Kasumi-1 (cell line): ENCODE measurements at places on chromosomes 13 and 19.

- DNase-seq = no peak
Measured at GRCh38 chr13:44523146-44524015, 52.7 kb downstream of the TSC22D1 start.

GRCh38 chr13:37123337-37123736 is 17.9 kb upstream of the CSNK1A1L start:
- DNase-seq = no peak

GRCh38 chr13:20721454-20722357 is 18.2 kb downstream of the IL17D start:
- peak; percentile 35 for DNase-seq

DNA sequence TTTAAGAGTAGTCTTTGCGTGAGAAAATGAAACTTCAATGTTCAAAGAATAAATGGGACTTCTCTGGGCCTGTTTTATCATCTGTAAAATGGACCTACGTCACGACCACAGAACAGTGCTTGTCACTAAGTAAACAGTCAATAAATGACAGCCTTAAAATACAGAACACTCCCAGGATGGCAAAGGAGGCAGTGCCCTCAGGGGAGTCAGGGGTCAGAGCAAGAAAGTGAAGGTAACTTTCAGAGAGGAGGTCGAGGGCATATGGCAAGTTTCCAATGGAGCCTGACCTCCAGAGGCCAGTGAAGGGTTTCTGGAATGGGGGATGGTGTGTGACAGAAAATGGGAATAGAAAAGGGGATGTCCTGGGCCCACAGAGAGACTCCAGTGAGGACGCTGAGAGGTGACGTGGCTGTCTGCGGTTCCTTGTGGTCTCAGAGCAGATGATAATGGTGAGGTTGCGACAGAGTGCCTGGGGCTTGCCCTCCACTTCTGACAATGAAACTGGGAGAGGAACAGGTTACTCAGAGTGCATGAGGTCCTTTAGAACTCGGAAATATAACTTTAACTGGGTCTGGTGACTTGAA is 91.8 kb downstream of the UBL3 start:
- peak; percentile 63 for DNase-seq

DNA sequence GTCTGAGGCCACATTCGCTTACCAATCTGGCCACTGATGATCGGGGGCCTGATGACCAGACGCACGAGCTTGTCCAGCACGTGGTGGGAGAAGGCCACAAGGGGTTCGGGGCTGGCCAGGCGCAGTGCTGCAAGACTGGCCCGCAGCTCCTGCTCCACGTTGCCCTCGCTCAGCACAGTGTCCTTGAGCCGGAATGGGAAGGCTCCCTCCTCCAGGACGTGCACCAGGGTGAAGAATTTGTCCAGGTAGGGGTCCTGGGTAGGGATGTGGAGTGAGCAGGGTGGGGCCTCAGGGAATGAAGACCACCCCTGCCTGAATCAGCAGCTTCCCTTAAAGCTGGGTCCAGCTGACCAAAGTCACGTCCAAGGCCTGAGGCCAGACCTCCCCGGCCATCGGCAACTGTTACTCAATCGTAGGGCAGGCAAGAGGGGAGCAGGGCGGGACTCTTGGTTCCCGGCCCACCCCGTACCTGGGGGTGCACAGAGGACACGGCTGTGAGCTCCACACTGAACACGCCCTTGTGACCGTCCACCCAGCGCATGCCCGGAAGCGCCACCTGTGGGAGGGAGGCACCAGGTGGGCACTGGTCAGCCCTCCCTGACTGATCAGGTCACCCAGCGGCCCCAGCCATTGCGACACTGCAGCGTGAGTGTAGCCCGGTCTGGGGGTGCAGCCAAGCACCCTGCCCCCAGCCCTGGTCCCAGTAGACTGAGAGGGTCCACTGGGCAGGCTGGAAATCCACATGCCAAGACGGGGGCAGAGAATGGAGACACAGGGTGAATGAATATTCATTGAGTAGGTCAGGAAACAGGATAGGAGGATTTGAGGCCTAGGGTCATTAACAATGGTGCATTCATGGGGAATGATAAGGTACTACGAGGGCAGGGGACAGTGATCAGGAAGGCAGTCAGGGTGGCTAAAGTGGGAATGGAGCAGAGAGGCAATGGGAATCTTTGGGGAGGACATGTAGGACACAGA is 2.8 kb upstream of the ANGPTL8 start:
- DNase-seq = no peak

GRCh38 chr19:7870571-7871436 is 3.4 kb downstream of the PRR36 start:
- peak; percentile 87 for DNase-seq

DNA sequence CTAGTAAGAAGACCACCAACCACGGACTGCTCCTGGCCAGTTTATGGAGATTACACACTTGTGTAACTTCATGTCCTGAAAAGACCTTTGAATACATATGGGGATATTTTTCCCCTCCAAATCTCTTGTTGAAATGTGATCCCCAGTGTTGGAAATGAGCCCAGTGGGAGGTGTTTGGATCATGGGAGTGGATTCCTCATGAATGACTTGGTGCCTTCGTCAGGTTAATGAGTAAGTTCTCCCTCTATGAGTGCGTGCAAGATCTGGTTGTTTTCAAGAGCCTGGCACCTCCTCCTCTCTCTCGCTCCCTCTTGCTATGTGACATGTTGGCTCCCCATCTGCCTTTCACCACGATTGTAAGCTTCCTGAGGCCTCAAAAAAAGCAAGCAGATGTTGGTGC is 769.0 kb upstream of the SLITRK1 start:
- no peak for DNase-seq

- DNase-seq = peak; percentile 81
Measured at GRCh38 chr13:46288570-46289259, 77.0 kb downstream of the LRRC63 start.

DNA sequence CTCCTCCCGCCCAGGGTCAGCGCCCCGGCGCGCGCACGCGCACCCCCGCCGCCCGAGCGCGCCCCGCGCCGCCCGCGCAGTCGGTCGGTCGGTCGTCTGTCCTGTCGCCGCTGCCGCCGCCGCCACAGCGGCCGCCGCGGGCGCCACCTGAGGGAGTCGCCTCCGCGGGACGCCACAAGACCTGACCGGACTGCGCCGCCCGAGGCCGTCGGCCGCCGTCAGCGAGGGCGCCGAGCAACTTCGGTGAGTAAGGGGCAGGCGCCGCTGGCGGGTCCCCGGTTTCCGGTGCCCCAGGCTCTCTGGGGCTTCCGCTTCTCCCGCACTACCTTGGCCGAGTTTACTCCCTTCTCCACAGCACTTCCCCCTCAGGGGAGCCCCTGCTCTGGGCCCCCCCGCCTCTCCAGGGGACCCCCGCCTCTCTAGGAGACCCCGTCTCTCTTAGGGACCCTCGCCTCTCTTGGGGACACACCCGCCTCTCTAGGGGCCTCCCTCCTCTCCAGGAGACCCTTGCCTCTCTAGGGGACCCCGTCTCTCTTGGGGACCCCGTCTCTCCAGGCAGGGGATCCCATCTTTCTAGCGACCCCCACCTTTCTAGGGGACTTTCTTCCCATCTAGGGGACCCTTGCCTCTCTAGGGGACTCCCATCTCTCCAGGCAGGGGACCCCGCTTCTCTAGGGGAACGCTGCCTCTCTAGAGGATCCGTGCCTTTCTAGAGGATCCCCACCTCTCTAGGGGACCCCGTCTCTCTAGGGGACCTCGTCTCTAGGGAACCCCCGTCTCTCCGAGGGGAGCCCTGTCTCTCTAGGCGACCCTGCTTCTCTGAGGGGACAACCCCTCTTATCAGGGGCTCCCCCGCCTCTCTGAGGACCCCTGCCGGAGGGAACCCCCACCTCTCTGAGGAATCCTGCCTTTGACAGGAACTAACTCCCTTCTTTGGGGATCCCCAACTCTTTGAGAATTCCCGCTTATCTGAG is 19.3 kb upstream of the GATAD2A start:
- peak; percentile 45 for DNase-seq

GRCh38 chr19:970695-971094 is 13.4 kb upstream of the WDR18 start:
- DNase-seq = peak; percentile 19

DNA sequence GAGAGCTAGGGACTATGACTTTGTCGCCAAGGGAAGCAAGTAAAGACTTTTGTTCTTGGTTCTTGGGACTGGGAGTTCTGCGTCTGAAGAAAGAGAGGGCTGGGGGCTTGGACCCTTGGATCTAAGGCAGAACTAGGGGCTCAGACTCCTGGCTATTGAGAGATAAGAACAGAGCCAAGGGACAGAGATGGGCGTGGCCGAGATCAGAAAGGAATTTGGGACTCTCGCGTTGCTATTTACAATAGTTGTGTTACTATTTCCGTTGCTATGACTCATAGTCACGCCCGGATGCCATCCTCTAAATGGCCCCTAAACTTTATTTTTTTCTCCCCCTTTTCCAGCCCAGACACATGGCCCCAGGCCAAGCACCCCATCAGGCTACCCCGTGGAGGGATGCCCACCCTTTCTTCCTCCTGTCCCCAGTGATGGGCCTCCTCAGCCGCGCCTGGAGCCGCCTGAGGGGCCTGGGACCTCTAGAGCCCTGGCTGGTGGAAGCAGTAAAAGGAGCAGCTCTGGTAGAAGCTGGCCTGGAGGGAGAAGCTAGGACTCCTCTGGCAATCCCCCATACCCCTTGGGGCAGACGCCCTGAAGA is 759 bp downstream of the PPP1R15A start:
- peak; percentile 89 for DNase-seq

DNA sequence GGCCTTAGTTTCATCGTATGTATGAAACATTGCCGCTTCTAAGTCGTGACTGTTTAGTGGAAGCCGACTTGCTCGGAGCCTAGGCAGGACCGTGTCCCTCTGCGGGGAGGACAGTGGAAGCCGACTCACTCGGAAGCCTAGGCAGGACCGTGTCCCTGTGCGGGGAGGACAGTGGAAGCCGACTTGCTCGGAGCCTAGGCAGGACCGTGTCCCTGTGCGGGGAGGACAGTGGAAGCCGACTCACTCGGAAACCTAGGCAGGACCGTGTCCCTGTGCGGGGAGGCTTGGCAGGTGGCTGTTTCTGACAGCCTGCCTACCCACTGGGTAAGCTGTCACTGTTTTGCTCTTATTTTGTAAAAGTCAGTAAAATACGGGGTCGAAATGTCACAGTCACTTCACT is 20.4 kb upstream of the DCUN1D2 start:
- DNase-seq = no peak

- DNase-seq = peak; percentile 74
Measured at GRCh38 chr19:46732966-46733689, 12.7 kb upstream of the FKRP start.

DNA sequence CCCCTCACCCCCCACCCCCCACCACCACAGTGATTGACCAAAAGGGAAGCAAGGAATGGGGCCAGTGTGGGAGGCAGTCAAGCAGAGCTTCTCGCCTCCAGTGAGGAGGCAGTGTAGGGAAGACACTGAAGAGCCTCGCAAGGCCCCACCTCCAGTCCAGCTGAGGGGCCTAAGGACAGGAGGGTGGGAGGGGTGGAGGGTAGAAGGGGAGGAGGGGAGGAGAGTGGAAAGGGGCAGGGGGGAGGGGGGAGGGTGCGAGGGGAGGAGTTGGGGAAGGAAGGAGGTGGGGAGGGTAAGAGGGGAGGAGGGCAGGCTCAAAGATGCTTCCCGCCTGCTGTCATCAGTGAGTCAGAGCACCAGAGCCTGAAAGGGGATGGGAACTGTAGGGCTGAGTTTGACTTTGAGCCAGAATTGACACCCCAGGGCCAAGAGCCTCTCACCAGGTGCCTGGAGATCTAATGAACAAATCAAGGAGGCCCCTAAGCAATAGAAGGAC is 786.2 kb downstream of the UQCRFS1 start:
- no peak for DNase-seq

GRCh38 chr13:21341637-21342422 is 117.3 kb downstream of the ZDHHC20 start:
- DNase-seq = no peak

DNA sequence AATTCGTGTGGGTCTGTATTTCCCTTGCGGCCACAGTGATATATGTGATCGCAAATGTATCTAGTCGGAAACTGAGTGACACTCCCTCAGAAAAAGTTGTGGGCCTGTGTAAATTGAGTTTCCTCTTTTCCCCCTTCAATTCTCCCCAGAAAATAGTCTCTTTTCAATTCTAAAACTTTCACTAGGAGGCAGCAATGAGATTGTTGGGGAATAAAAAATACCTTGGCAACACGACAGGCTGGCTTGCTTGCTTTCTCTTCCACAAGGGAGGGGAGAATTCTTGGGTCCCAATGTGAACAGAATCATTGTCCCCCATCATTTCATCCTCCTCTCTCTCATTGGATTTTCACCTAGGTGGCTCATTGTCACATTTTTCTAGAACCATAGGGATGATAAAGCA is 3.7 kb upstream of the SOX21 start:
- DNase-seq = peak; percentile 65

DNA sequence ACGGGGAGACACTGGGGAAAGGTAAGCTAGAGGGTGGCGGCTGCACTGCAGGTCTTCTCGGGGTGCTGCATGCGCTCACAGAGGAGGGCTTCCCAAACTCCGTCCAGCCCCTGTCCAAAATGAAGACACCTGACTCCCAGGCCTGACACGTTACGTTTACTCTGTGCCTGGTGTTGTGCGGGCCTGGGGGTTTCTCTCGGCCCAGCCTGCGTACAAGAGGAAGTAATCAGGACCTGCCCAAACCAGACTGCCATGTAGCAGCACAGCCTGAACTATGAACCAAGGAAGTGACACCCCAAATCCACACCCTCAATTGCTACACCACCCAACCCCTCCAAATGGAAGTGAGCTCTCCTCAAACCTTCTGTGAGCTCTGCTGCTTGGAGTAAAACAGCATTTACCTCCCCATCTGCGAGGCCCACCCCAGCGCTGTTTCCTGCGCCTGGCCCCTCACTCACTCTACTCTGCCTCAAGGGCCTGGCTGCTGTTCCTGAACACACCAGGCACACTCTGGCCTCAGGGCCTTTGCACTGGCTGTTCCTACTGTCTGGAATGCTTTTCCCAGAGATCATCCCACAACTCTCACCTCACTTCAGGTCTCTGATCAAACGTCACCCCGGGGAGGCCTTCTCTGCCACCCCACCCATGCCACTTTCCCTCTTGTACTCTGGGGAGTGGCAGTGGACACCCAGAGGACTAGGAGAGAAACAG is 3.0 kb downstream of the HSPBP1 start:
- no peak for DNase-seq

- DNase-seq = no peak
Measured at GRCh38 chr13:98201984-98202383, 24.9 kb upstream of the RNF113B start.

GRCh38 chr13:25945596-25945995 is 106.2 kb downstream of the SHISA2 start:
- DNase-seq = no peak

DNA sequence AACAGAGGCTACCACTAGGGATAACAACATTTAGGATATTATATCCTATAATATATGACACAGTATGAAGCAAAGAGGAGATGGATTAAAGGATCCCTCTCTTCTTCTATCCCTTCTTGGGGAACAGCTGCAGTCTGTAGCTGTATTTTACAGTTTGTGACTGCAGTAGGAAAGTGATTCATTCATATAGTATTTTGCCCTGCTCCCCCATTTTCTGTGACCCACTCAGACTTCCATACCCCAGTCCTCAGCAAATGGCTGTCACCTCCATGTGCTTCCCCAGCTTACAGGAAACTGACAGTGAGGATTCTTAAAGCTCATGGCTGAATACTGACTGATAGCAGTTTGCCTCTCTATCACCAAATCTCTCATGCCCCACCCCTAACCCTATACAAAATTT is 27.5 kb downstream of the MICU2 start:
- no peak for DNase-seq

- no peak for DNase-seq
Measured at GRCh38 chr19:392375-392970, 16.5 kb downstream of the C2CD4C start.
